ENCODE measurements at places on chromosomes 5 and 9.

- DNase-seq: no peak
Observed at GRCh38 chr5:151236888-151237287, 13.0 kb upstream of the CCDC69 start.

GRCh38 chr5:61493973-61494372 is 161.9 kb downstream of the ZSWIM6 start:
- DNase-seq: no peak

DNA sequence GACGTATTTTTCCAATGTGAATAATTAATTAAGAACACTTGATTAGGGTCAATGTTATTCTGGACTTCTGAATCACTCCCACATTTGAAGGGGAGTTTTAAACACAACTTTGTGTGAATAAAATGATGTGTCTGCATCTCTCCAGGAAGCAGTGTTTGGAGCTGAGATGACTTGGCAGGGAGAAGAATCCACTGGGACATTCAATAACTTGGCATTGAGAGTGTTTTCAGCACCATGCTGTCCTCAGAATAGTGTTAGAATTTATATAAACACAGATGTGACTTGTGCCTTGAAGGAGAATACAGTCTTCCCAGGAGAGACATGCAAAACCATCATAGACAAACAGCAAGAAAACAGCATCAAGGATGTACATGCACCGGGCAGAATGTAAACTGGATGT is 32.7 kb upstream of the KCNMB1 start:
- no peak for DNase-seq

GRCh38 chr9:26263478-26263877 is 585.2 kb upstream of the TUSC1 start:
- no peak for DNase-seq
